ENCODE measurements at places on chromosomes 13 and 19. TPM values are rescaled to one million over a fixed set of nuclear protein-coding genes. Genes with fewer than 3 reads are reported as not detected.

TSSK6 gene
- total RNA-seq: 1.8 TPM

PTGER1 gene
- total RNA-seq: not detected

PSG2 gene
- not detected for total RNA-seq

ZGLP1 gene
- 0.75 TPM for total RNA-seq

TEX29 gene
- not detected for total RNA-seq

PEAK3 gene
- total RNA-seq: 0.39 TPM

SLC10A2 gene
- total RNA-seq: not detected

IZUMO1 gene
- 1.1 TPM for total RNA-seq

SERTAD3 gene
- total RNA-seq: 16.8 TPM

GRCh38 chr13:38685974-38686576 is 802 bp upstream of the FREM2 start:
- peak overlapping the region; percentile 19 for H3K4me3 ChIP-seq
- H3K27me3 ChIP-seq: no peaks in the 10 kb centered on the region
- H3K4me1 ChIP-seq: peaks cover 21% of the 10 kb centered on the region
- H3K36me3 ChIP-seq: no peaks in the 10 kb centered on the region
- DNase-seq: peak; percentile 67

DNA sequence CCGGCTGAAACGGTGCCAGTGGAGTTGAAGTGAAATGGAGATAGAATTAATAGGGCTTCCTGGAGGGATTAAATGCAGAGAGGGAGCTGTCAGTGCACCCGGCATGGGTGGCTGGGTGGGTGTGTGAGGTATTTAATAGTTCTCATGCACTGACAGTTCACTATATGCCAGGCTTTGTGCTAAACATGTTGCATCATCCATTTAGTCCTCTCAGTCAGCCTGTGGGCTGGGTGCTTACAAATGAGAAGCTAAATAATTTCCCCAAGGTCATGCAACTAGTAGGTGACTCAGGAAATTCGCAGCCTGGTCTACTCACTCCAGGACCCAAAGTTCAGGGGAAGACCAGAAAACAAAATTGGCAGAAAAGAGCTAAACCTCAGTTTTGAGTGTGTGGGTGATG is 63.5 kb upstream of the SPATA13 start:
- H3K4me3 ChIP-seq: no peak overlapping the region
- H3K27ac ChIP-seq: no peak overlapping the region
- H3K36me3 ChIP-seq: no peaks in the 10 kb centered on the region
- peaks cover 13% of the 10 kb centered on the region for H3K4me1 ChIP-seq

DNA sequence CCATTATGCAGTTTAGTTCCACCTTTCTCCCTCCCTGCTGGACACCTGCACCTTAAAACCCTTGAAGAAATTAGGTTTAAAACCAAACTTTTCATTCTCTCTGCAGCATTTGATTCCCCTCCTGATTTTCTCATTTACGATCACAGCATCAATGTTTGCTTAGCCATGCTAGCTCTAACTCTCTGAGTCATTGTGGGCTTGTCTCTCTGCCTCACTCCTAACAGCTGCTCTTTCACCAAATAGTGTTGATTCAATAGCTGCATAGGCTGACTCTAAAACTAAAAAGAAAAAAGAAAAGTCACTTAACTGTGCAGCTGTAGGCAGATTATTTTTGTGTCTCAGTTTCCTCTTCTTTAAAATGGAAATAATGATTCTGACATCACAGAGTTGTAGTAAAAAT is 1124.9 kb downstream of the DIAPH3 start:
- no peak for DNase-seq
- no peaks in the 10 kb centered on the region for H3K4me1 ChIP-seq
- H3K36me3 ChIP-seq: no peaks in the 10 kb centered on the region
- no peak overlapping the region for H3K27ac ChIP-seq

DNA sequence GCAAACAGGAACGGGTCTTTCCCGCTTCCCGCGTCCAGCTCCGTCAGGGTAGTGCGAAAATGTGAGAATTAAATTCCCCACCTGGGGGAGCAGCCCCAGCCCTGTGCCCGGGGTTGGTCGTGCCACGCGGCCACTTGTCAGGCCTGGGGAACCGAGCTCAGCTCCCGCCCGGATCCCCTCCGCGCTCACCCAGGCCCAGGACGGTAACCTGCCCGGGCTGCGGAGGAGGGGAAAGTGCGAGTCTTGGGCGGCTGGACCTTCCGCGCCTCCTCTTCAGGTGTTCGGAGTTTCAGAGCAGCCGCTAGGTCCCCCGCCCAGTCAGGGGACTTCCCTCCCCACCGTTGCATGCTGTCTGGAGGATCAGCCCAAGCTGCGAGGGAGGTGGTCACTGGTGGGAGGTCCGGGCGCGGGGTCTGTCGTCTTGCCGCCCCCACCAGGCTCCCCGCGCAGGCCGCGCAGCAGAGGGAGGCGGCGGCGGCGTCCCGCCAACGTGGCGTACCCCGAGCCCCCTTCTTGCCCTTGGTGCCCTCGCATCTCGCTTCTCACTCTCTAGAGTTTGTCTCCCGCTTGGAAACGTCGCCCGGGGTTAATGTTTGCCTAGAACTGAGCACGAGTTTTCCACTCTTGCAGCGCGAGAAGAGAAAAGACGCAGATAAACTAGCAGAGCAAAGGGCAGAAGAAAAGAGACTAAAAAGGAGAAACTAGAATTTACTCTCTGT is 8.1 kb downstream of the URAD start:
- no peak overlapping the region for H3K4me3 ChIP-seq
- no peaks in the 10 kb centered on the region for H3K4me1 ChIP-seq
- peaks cover 39% of the 10 kb centered on the region for H3K27me3 ChIP-seq
- no peak for DNase-seq
- no peaks in the 10 kb centered on the region for H3K36me3 ChIP-seq

- peaks cover 5% of the 10 kb centered on the region for H3K27me3 ChIP-seq
- H3K27ac ChIP-seq: no peak overlapping the region
- H3K4me1 ChIP-seq: no peaks in the 10 kb centered on the region
- no peak overlapping the region for H3K4me3 ChIP-seq
- DNase-seq: no peak
These were observed 20.1 kb upstream of the ZNRF4 start for GRCh38 chr19:5434970-5435641.

GRCh38 chr13:38950987-38951386 is 39.6 kb downstream of the STOML3 start:
- no peak for DNase-seq
- no peaks in the 10 kb centered on the region for H3K27me3 ChIP-seq
- H3K27ac ChIP-seq: no peak overlapping the region
- H3K36me3 ChIP-seq: no peaks in the 10 kb centered on the region
- H3K4me1 ChIP-seq: no peaks in the 10 kb centered on the region

- H3K36me3 ChIP-seq: no peaks in the 10 kb centered on the region
- no peak overlapping the region for H3K4me3 ChIP-seq
- peak; percentile 12 for DNase-seq
- H3K27ac ChIP-seq: peak overlapping the region; percentile 24
- H3K27me3 ChIP-seq: no peaks in the 10 kb centered on the region
These were observed 174.6 kb downstream of the ITGBL1 start for GRCh38 chr13:101626925-101627555.

GRCh38 chr13:98877936-98878335 is 99.9 kb downstream of the DOCK9 start:
- H3K36me3 ChIP-seq: peaks cover 52% of the 10 kb centered on the region
- H3K4me1 ChIP-seq: no peaks in the 10 kb centered on the region
- no peak overlapping the region for H3K27ac ChIP-seq
- no peaks in the 10 kb centered on the region for H3K27me3 ChIP-seq
- DNase-seq: no peak
- no peak overlapping the region for H3K4me3 ChIP-seq

DNA sequence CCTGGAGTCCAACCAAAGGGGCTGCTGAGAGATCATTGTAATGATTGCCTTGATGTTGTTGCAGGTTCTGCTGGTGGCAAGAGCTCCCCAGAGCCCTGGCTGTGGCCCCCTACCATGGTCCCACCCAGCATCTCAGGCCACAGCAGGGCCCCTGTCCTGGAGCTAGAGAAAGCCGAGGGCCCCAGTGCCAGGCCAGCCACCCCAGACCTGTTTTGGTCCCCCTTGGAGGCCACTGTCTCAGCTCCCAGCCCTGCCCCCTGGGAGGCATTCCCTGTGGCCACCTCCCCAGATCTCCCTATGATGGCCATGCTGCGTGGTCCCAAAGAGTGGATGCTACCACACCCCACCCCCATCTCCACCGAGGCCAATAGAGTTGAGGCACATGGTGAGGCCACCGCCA is 15.5 kb downstream of the NCAN start:
- no peak for DNase-seq
- no peak overlapping the region for H3K27ac ChIP-seq
- no peaks in the 10 kb centered on the region for H3K4me1 ChIP-seq
- no peak overlapping the region for H3K4me3 ChIP-seq
- H3K27me3 ChIP-seq: no peaks in the 10 kb centered on the region

- H3K27ac ChIP-seq: no peak overlapping the region
- no peaks in the 10 kb centered on the region for H3K36me3 ChIP-seq
- H3K27me3 ChIP-seq: no peaks in the 10 kb centered on the region
- no peaks in the 10 kb centered on the region for H3K4me1 ChIP-seq
- no peak for DNase-seq
These were observed 81.8 kb downstream of the GGACT start for GRCh38 chr13:100506600-100507422.

- peak overlapping the region; percentile 100 for H3K27ac ChIP-seq
- no peak overlapping the region for H3K4me3 ChIP-seq
- H3K4me1 ChIP-seq: peaks cover 27% of the 10 kb centered on the region
These were observed 2.6 kb downstream of the BBC3 start for GRCh38 chr19:47228168-47228936.

DNA sequence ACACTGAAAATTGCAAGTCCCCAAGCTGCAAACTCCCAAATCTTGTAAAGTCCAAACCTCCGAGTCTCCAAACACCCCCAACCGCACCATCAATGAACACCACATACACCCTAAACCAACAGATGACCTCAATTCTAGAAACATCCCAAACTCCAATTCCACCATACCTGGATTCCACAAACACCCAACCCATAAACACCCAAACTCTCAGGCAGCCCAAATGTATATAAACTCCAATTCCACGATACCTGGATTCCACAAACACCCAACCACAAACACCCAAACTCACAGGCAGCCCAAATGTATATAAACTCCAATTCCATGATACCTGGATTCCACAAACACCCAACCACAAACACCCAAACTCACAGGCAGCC is 470 bp downstream of the C3 start:
- H3K4me3 ChIP-seq: no peak overlapping the region
- no peaks in the 10 kb centered on the region for H3K36me3 ChIP-seq
- no peak for DNase-seq
- peaks cover 26% of the 10 kb centered on the region for H3K4me1 ChIP-seq

DNA sequence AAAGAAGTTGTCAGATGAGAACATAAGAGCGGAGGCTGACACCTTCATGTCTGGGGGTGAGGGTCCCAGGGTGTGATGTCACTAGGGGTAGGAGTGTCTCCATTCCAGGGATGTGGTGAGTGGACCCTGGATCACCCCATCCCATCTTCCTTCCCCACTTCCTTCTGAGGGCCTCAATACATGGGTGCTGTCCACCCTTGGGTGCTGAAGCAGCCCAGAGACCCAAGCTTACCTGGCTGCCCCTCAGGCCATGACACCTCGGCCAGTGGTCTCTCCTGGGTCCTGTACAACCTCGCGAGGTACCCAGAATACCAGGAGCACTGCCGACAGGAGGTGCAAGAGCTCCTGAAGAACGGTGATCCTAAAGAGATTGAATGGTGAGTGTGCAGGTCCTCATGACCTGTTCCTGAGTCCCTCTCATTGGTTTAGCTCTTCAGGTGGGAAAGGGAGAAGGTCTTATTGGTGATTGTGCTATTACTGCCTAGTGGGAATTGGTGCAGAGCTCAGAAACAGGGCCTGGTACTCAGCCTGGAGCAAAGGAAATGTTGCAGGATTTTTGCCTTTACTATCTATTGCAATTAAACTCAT is 37.7 kb upstream of the CYP4F8 start:
- no peak for DNase-seq
- no peak overlapping the region for H3K27ac ChIP-seq
- no peaks in the 10 kb centered on the region for H3K27me3 ChIP-seq
- no peaks in the 10 kb centered on the region for H3K36me3 ChIP-seq

DNA sequence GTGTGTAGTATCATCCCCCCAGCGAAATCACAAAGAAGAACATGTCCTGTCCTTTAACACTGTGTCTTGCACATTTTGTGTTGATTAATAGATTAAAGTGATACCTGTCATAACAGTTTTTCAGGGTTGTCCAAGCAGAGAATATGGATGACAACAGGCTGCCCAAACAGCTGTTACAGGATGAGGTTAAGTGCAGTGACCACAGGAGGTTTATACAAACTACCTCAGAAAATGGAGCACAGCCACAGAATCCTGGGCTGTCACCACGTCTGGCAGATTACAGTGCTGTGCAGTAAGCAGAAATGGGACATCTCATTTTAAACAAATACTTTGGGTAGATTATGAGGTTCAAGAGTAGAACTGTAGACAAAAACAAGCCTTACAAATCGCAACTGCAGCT is 575.6 kb downstream of the DCT start:
- H3K36me3 ChIP-seq: no peaks in the 10 kb centered on the region
- H3K27ac ChIP-seq: no peak overlapping the region
- no peaks in the 10 kb centered on the region for H3K27me3 ChIP-seq
- H3K4me3 ChIP-seq: no peak overlapping the region

DNA sequence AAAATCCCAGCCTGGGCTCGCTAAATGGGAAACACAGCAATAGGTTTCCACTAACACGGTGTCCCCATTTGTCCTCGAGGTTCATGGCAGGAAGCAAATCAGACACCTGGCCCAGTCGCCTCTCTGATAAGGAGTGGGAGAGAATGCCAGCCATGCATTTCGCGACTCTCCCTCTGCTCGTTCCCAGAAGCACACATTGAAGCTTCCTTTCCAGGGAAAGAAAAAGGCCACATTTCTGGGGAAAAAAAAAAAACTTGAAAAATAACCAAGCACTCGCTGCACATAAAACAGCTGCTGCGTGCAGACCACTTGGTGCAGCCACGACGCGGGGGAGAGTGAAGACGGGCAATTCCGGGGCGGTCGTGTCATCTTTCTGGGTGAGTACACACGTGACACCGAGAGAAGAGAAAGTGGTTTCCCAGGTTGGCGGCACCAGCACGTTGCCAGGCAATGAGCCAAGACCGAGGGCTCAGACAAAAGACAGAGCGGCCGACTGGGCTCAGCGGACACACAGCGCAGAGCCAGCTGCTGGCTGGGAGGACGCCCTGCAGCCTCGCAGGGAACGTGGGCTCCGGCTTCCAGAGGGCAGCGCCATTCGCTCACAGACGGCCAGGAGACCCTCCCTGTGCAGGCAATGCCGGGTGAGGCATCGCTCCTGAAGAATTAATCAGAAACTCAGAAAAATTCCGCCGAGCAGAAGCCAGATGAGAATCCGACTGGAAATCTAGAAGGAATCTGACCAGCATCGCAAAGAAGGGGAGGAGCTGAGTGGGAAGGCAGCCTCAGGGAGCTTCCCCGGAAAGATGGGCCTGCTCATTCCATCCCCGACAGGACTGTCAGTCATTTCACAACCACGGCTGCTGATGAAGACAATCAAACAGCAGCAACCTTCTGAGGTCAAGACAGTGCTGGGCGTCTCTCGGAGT is 83.2 kb upstream of the IRS2 start:
- peak; percentile 97 for DNase-seq
- no peaks in the 10 kb centered on the region for H3K27me3 ChIP-seq
- peak overlapping the region; percentile 10 for H3K4me3 ChIP-seq
- H3K36me3 ChIP-seq: no peaks in the 10 kb centered on the region
